ENCODE measurements at places on chromosomes 2 and 18.

DNA sequence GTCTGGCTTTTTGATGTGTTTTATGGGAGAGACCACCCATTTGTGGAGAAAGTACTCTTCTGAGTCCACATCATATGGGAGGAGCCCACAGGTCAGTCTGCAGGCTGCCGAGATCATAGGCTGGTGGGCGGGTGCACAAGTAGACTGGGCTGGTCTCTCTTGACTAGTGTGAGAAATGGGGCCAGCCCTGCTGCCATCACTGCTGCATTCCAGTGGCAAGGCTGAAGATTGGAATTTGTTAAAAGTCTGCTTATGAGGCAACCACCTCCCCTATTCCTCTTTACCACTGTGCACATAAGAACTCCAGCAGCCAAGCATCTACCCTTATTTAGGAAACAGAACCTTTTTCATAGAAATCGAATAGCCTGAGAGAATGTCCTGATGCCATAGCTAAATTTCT, 200.7 kb downstream of the DIS3L2 start:
- DNase-seq = no peak

DNA sequence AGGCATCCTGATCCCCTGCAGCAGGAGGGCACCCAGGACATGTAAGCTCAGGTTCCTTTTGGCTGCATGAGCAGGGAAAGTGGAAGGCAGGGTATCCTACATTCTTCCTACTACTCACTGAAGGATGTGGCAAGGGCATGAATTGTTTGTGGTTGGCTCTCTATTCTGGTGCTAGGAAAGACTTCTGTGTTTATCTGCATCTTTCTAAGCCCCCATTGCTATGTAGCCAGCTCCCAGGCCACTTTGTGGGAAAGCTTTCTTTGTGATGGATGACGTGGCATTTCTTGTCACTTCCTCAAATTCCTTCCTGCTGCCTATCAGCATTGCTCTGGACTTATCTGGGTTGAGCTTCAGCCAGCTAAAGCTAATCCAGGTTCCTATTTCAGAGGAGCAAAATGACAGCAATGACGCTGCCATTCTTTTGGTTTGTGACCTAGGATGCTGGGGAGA, 46.2 kb downstream of the MEIS1 start:
- DNase-seq = peak; percentile 56

DNA sequence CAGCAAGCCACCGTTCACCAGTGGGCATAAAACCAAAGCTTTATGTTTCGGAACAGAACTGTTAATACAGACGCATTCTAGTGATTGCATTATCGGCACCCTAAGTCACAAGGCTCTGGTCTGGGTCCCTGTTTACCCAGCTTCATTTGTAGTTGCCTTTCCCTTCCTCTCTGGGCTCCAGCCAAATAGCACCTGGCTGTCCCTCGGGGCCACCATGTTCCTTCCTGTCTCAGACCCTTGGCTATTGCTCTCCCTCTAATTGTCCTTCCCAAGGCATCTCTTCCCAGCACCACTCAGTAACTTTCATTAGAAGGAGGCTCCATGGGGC, 75.3 kb downstream of the SDC1 start:
- no peak for DNase-seq

DNA sequence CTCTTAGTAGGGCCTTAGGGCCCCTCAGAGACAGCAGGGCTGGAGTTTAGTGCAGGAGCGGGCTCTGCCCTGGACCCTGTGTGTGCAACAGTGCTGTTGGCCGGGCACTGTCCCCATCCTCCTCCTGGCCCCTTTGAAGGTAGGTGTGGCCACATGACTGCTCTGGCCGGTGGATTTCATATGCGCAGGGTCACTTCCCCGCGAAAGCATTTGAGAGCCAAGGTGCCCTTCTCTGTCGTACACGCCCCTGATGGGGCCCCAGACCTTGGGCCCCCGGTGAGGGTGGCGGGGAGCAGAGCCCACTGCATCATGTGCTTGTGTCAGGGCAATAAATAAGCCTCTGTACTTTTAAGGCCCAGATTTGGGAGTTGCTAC, 15.5 kb downstream of the TMEM177 start:
- DNase-seq = no peak

DNA sequence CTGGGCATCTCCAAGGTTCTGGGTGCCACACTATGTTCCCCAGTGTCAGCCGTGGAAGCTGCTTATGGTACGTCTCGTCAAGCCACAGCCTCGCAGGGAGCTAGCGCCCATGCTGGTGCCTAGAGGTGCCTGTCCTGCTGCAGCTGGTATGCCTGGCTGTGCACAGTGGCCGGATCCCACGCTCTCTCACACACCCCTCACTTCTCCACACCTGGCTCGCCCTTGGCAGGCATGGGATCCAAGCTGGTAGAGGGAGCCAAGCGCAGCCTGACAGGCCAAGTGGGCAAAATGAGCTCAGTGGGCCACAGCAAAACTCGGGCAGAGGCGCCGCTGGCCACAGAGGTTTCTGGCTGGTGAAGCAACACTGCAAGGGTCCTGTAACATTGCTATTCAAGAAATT, 156.1 kb upstream of the RBMS1 start:
- DNase-seq = no peak

- peak; percentile 89 for DNase-seq
Measured at GRCh38 chr2:71385012-71385411, 53.4 kb downstream of the ZNF638 start.

All from cardiac fibroblast (primary cell).